ENCODE measurements at places on chromosomes 7 and 10.
A peak's percentile ranks its signal among the peaks of the same experiment; 100 is the strongest.

DNA sequence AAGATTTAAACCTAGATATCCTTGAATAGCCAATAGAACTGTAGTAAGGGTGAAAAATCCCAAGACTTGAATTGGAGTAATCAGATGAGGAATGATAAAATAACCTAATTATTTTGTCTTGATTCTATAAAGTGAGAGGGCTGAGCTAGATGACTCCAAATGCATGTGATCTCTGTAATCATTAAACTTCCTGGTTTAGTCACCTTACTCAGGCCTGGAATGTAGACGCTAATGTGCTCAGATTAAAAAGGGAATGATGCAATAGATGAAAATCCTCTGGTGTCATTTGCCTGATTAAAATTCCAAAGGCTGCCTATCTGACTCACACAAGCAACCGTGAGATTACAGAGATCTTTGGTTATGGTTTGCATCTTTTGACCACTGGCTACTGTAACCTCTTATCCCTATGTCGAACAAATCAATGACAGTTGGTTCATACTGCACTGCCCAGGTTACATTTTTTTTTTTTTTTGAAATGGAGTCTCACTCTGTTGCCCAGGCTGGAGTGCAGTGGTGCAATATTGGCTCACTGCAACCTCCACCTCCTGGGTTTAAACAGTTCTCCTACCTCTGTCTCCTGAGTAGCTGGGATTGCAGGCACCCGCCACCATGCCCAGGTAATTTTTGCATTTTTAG is 2.9 kb upstream of the HKDC1 start:
- DNase-seq, result no peak

- no peak for DNase-seq
Observed at GRCh38 chr7:108327353-108327752, 128.9 kb downstream of the NRCAM start.

- DNase-seq, result no peak
Observed at GRCh38 chr10:130999376-131000202, 311.9 kb downstream of the TCERG1L start.

- peak; percentile 68 for DNase-seq
Observed at GRCh38 chr7:44145969-44146911, 5.1 kb upstream of the MYL7 start.

DNA sequence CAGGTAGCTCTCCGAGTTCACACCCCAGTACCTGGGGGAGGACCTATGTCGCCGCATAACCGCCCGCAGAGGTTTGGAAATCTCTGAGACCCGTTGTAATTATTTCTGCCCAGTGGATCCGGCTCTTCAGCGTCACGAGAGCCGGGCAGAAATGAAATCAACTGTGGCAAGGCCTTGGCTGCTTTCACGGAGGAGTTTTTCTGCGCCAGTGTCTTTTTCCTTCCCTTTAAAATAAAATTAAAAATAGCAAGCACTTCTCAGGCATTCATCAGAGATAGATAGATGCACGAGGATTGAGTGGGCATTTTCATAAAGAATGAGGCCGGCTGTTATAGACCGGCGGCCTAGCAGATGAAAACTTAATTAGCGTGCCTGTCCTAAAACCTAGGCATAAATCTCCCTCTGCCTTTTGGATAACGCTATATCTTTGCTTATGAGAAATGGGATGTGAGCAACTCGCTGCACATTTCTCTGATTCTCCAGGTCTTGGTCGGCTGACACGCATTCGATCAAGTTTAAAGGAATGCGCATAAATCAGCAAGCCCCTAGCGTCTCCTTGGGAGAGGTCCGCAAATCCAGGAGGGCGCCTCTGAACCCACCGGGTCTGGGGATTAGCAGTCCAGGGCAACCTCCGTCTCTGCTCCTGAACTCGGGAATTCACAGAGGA is 6.4 kb downstream of the HOXA13 start:
- DNase-seq, result no peak

- no peak for DNase-seq
Observed at GRCh38 chr7:142308918-142309317, 51.1 kb upstream of the PRSS58 start.

- no peak for DNase-seq
Observed at GRCh38 chr10:11263767-11264166, 246.1 kb downstream of the CELF2 start.

DNA sequence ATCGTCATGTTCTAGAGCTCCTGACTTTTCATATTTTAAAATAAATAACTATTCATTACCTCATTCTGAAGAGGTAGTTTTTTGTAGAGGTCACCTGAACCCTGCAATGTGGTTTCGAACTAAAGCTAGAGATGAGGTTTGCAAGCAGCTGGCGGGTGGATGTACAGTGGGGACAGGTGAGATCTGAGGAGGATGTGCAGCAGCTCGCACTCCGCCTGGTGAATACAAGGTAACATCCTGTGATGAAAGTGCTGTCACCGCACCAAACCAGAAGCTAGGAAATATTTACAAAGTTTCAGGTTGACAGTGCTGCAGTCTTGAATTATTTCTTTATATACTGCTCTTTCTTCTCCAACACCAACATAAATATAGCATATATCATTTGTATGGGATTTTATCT is 26.5 kb downstream of the NDUFB2 start:
- peak; percentile 33 for DNase-seq

DNA sequence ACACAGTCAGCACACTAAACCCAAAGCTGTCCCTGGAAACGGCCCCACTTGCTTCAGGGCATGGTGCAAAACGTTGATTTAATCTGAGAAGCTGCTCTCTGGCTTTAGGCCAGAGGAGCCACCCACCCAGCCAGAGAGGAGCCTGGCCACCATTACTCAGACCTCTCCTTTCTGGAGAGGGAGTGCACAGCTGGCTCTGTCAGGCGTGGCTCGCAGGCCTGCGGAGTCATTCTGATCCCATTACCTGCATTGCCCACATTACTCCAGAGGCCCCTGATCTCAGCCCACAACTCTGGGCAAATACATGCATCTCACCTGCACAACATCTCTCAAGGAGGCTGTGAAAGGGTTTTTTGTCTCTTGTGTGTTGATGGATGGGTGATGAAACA is 370.0 kb upstream of the IGFBP3 start:
- no peak for DNase-seq

- no peak for DNase-seq
Observed at GRCh38 chr7:20288036-20288435, 42.7 kb upstream of the ITGB8 start.

GRCh38 chr10:47165711-47166404 is 134.1 kb upstream of the GDF10 start:
- DNase-seq, result peak; percentile 35

GRCh38 chr10:31906039-31906438 is 22.6 kb downstream of the ARHGAP12 start:
- no peak for DNase-seq

GRCh38 chr10:18397906-18398305 is 253.5 kb downstream of the NSUN6 start:
- DNase-seq, result no peak

- no peak for DNase-seq
Observed at GRCh38 chr7:75010036-75010435, 45.5 kb downstream of the CASTOR2 start.

- DNase-seq, result no peak
Observed at GRCh38 chr10:6721964-6722615, 142.0 kb upstream of the PRKCQ start.

DNA sequence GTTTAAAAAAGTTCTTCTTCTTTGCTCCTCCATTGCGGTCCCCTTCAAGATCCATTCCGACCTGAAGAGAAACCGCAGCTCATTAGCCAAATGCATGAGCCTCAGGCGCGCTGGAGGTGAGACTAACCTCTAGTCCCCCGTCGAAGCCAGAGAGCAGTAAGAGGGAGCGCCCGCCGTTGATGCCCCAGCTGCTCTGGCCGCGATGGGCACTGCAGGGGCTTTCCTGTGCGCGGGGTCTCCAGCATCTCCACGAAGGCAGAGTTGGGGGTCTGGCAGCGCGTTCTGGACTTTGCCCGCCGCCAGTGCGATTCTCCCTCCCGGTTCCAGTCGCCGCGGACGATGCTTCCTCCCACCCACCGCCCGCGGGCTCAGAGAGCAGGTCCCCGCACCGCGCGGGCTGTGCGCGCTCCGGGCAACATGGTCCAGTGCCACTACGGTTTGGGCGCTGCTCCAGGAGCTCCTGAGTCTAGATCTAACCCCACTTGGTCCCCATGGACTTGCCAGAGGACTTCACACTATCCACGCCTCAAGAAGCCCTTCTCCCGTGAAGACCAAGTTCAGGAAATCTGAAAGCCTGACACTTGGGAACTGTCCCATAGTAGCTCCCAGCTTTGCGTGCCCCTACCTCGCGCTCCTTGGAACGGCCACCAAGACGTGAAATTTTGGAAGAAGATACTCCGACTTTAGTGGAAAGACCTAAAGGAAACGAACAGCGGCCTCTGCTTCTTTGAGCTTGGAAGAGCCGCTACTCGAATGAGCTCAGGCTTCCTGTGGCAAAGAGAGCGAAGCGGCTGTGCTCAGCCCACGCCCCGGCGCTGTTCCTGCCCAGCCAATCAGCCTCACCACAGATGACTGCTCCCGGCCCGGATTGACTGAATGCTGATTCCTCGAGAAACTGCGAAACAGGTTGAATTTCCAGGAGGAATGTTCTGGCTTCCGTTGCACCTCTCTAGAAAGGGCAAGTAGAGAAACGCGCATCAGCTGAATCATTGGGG is at the start of gene ABCB1:
Gene ABCB1 (minus strand): TSS at position 755 of the 995 bp plus-strand sequence. CDS start 700 bp downstream, at position 55.
- peak; percentile 65 for DNase-seq

GRCh38 chr7:21566094-21566493 is 23.3 kb downstream of the DNAH11 start:
- DNase-seq, result no peak

- no peak for DNase-seq
Observed at GRCh38 chr10:132471125-132471451, 66.5 kb upstream of the INPP5A start.

GRCh38 chr10:103542764-103543616 is 49.5 kb downstream of the NEURL1 start:
- peak; percentile 32 for DNase-seq

DNA sequence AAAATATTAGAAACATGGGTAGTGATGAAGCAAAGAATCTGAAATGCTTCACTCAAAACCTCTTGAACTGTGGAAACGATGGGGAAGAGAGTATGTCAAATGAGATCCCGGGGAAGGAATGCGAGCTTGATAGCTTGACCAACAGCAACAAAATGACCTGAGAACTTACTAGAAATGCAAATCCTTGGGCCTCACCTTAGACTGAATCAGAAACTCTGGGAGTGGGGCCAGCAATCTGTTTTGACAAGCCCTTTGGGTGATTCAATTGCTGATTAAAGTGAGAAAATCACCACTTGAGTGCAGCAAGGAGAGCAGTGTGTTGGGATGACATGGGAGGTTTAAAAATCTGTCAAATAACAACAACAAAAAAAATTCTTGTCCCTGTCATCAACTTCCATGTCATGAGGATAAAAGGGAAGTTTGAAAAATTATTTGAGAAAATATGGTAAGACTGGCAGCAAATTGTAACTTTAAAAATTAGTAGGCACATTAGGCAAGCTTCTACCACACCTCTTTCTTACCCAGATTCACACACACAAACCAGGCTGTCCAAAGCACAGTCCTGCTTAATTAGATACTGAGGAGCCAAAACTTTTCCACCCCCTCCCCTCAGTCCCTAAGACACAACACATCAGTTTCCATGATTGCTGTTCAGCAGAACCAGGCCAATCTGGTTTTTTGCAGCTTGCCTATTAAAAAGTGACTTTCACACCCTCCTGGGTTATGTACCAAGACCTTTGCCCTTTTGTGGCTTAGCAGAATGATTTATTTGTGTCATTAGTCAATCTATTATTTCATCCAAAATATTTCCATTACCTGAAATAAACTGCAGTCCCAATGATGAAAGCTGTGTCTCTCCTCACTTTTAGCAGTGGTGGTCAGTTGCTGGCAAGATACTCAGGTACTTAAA is 15.6 kb downstream of the CALCR start:
- DNase-seq, result no peak

- DNase-seq, result no peak
Observed at GRCh38 chr10:20855398-20856038, 41.6 kb downstream of the NEBL start.

GRCh38 chr7:107501593-107501992 is 31.7 kb downstream of the GPR22 start:
- DNase-seq, result no peak

DNA sequence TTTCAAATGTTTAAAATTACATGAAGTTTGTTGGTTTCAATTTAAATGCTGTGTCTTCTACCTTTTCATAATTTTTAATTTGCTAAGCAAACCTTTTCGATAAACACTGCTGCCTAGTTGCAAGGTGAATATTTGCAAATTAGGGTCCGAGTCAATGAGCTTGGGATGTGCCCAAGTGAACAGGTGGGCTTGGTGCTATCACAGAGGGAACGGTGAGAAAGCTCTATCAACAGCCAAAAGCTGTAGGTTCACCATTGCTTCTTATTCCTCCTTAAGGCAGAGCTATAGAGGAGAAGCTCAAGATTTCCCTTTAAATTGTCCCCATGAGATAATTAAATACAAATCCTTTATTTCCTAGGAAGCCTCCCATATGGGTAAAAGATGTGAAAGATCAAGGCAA is 245.3 kb upstream of the CELF2 start:
- no peak for DNase-seq

DNA sequence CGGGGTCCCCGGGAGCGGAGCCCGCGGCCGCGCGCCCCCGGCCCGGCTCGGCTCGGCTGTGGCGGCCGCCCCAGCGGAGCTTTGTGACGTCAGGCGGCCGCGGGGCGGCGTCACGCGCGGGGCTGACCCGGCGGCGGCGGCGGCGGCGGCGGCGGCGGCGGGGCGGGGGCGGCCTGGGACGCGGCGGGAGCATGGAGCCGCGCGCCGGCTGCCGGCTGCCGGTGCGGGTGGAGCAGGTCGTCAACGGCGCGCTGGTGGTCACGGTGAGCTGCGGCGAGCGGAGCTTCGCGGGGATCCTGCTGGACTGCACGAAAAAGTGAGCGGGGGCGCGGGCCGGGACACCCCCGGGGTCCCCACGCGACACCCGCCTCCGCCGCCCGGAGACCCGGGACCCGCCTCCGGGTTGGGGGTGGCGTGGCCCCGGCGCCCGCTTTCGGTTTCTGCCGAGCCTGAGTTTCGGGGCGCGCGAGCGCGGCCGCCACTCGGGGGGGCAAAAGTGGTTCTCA is at the start of gene PWWP2B:
Gene PWWP2B (plus strand): TSS at position 165 of the 506 bp plus-strand sequence. CDS start 27 bp downstream, at position 192.
- DNase-seq, result peak; percentile 66

DNA sequence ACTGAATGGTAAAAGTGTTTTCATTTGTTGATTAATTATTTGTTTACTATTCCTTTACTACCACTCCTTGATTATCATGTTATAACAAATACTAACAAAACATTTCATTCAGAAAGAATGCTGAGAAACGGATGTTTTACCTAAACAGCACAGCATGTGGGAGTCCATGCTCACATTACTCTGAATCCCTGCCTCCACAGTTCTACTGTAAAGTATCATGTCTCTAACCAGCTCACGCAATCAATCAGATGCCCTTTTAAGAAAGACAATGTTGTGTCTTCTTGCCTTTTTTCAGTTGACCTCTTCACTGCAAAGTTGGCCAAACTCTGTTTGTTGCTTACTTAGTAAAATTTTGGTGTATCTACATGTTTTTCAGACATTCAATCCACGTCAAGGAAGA is 232.5 kb upstream of the MDFIC start:
- DNase-seq, result no peak

- DNase-seq, result no peak
Observed at GRCh38 chr7:100484673-100485045, 932 bp downstream of the NYAP1 start.

DNA sequence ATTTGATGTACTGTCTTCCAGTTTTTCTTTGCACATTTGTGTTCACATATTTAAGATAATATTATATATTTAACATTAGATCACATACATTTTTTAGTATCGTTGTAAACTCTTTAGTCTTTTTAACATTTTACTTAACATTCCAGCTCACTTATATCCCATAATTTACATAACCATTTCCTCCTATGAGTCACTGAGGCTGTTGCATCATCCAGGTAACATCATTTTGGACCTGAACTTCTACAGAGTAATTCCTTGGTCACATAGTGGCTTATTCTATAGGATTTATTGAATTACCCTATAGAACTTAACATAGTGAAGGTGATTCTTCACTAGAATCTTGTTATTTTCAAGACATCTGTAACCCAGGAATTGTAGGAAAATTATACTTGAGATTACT is 194.4 kb downstream of the POU6F2 start:
- no peak for DNase-seq
